D341Med (cell line): ENCODE measurements at places on chromosomes 1 and 21.

DNA sequence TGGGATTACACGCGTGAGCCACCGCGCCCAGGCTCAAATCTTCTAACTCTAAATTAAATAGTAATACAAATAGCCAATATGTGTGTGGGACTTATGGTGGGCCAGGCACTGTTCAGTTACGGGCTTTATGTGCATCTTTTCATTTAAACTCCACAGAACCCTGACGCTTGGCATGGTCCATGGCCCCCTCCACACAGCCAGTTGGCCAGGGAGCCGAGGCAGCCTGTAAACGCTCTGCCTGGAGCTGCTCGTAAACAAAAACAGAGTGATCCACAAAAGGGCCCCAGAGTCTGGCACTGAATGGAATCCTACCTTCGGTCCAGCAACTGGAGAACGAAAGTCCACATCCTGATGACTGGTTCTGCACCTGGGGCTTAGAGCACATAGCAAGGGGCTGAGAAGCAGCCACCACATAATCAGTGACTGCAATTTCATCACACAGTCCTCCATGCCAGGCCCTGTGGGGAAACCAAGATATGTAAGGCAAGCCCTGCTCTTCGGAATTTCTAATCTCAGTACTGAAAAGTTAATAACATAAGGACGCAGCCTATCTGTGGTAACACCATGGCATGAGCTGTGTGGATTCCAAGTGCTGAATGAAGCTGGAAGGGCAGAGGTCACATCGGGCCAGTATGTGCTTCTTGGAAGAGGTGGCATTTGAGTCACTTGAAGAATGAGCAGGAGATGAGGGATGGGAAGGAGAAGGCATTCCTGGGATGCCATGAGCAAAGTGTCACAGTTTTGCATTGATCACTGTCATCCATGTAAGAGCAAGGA, 13.5 kb upstream of the ADAMTSL4 start:
- DNase-seq = no peak

DNA sequence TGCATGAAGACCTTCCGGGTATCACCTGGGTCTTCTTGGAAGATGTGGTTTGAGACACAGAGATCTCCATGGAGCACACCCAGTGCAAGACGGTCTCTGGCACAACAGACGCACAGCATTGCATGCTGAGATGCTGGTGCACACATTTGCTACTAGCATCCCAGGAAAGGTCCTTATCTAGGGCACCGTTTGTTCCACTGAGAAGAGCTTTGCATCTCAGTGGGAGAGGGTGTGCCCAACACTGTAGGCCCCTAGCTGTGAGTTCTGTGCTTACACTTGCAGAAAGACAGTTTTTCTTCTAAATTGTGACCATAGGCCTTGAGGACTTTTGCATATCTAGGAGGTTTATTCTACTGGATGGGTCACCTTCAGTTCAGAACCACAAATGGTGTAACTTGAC, 554.1 kb downstream of the MATN1 start:
- DNase-seq = no peak

- DNase-seq = no peak
These were observed 50.2 kb upstream of the TBX15 start for GRCh38 chr1:119038363-119038762.

DNA sequence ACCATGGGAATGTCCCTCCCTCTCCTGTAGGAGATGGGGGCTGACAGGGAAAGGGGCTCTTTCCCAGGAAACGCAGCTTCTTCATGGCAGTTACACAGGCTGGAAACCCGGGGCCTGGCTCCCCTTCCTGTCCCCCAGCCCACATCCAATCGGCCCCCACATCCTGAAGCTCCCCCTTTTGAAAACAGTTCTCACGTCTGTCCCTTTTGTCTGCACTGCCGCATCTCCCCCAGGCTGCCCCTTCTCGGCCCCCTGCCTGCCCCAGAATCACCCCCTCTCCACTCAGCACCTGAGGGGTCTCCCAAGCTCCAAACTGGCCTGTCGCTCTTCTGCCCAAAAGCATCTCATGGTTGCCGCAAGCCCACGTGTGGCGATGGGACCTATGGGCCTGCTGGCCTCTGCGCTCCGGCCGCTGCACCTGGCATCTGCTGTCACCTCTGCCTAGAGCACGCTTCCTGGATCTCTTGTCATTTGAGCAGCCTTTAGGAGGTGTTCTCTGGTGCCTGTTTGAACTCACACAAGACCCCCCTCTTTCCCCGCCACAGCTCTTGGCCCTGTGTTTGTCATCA, 867 bp downstream of the SLC1A7 start:
- DNase-seq = no peak

DNA sequence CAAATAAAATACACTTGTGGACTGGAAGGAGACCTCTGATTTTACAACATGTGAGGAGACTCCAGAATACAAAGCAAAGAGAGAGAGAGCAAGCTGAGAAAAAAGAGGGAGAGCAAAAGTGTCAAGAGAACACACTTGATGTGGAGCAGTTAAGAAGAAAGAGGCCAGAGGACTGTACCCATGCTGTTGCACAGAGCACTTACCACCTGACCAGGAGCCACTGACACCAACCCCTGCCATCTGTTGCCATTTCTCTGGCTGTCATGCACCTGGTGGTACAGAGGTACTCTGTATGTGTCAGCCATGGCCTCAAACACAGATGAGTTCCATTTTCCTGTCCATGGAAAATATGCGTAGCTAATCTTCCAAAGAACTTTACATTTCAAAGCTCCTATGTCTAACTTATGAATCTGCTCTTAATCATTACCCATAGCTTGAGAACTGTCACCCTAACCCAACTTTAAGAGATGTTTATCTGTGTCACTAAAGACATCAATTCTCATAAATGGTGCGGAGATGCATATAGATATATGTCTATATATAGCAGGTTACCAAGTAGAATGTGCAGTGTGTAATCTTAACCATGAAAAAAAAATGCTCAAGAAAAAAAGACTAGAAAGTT, 32.8 kb upstream of the ABCD3 start:
- DNase-seq = no peak

DNA sequence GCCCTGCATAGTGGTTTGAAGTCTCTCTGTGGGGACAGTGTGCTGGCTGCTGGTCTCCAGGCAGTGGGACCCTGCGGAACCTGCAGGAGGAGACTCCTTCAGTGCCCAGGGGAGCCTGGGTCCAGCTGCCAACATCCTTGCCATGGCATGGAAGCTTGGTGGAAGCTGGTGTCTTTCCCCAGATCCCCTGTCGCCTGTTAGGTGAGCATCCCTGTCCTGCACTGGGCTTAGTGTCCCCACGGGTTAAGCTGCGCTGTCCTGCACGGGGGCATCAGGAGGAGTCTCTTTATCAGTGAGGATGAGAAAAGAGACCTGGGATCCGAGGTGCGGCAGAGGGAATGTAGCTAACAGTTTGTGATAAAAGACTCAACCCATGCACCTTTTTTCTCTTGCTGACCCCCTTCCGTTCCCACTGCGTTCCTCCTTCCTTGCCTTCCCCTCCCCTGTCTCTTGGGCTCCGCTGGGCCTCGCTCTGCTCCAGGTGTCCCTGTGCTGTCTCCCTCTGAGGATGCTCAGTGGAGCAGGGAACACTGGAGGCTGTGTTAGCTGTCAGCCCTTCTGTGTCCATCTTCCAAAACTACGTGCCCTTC, 59.3 kb downstream of the SLC37A1 start:
- DNase-seq = no peak

- no peak for DNase-seq
These were observed 76.8 kb downstream of the STUM start for GRCh38 chr1:226625326-226625725.

DNA sequence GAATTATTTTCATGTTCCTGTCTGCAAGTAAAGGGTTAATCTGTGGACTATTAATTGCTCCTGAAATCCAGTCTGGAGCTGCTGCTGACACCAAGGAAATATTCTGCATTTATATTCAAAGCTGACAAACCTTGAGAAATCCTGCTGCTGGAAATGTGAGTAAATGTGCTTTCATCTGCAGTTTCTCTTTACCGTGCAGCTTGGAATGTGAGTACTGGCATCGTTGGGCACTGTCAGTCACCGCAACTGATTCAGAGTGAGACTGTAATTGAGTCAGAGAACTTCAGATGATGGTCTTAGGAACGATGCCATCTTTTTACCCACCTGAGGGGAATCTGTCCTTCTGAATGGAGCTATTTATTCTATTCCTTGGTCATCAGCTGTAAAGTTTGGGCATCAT, 420.6 kb downstream of the SIPA1L2 start:
- no peak for DNase-seq

GRCh38 chr1:234696148-234696576, 86.2 kb upstream of the IRF2BP2 start:
- DNase-seq = no peak

GRCh38 chr21:46115441-46116188, 17.7 kb downstream of the COL6A2 start:
- DNase-seq = peak; percentile 20

- no peak for DNase-seq
These were observed 22.3 kb downstream of the PRDM16 start for GRCh38 chr1:3091334-3091733.

DNA sequence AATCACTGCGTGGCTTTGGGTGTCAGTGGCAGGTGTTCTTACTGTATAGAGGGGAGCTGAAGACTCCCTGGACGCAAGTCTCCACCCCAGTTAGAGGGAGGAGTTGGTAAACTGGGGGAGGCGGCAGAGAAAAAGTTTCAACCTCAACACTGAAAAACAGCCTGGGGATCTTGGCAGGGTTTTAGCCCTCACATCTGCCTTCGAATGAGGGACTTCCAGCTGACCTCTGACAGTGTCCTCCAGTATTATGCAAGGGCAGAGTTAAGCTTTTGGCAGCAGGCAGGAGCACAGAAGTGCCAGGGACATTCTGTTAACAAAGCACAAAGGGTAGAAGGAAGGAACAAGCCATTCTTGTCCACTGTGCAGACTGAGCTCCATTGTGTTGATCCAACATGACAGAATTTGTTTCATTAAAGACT, 41.2 kb upstream of the RAB4A start:
- no peak for DNase-seq

DNA sequence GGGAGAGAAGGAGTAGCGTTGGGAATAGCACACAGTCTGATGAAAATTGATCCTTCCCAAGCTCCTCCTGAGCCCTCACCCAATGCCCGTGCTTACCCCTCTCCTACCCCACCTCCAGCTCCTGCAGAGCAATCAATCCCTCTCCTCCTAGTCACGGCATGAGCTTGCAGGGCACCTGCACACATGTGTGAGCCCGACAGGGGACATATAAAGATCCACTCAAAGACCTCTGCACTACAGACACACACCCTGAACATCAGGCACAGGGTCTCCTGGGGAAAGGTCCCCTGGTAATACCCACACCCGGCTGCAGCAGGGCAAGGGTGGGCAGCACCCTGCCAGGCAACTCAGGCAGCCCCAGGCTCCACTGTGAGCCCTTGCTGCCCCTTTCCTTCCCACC, 426 bp downstream of the VSIG8 start:
- DNase-seq = no peak

DNA sequence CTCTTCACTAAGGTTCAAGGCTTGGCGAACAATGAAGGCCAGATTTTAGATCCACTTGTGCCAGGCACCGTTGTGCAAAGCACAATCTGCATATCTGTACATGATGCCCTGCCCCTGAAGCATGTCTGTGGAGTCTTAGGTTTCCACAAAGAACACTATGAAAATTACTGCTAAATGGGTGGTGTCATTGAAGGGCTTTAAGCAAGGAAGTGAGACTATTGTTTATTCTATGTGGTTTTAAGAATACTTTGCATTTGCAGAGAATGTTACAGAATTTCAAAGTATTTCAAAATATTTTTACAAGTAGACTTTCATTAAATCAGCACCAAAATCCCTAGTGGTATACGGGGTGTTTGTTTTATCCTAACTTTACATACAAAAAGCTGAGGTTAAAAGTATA, 8.8 kb downstream of the TSEN15 start:
- no peak for DNase-seq

GRCh38 chr1:101220906-101221305, 15.9 kb upstream of the S1PR1 start:
- no peak for DNase-seq

- DNase-seq = no peak
These were observed 7.7 kb downstream of the DUSP10 start for GRCh38 chr1:221734187-221734586.

DNA sequence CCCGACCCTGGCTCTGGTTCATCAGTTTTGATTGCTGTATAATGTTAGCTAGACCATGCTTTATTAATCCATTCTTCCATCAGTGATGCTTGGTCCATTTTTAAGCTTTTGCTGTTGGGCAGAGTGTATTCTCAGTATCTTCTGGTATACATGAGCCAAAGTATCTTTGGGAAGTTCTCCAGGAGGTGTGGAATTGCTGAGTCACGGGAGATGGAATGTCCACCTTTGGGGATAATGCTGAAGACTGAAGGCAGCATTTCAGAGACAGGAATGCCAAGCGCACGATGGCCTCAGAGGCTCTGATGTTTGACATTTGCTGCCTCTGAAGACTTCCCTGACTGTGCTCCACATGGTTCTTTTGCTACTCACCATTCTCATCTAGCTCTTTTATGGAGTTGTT, 266.3 kb upstream of the KAZN start:
- no peak for DNase-seq

DNA sequence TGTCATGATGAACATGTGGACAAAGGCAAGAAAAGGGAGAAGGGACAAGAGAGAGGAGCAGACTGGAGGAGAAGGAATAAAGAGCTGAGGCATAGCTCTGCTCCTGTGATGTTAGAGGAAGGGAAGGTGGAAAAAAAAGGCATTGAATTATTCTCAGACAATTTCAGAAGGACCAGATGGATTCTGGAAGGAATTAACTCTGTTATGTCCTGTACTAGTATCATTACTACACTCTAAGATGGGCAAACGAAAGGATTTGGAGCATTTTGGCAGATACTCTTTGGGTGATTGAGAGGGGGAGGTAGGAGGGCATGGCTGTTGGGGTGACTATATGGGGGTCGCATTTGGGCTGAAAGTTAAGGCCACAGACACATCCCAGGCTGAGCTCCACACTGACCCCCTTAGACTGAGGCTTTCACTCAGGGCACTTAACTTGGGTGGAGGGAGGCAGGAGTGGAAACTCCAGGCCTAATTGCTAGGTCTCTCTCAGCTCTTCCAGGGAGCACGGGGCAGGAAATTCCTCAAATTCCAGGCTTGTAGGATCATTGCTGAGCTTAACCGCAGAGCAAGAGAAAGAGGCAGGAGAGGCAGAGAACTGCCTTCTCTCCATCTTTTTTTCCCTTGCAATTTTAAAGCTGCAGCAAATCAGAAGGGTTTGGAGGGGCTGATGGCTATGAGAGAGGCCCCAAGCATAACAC, 25.9 kb downstream of the KIRREL1 start:
- DNase-seq = no peak

DNA sequence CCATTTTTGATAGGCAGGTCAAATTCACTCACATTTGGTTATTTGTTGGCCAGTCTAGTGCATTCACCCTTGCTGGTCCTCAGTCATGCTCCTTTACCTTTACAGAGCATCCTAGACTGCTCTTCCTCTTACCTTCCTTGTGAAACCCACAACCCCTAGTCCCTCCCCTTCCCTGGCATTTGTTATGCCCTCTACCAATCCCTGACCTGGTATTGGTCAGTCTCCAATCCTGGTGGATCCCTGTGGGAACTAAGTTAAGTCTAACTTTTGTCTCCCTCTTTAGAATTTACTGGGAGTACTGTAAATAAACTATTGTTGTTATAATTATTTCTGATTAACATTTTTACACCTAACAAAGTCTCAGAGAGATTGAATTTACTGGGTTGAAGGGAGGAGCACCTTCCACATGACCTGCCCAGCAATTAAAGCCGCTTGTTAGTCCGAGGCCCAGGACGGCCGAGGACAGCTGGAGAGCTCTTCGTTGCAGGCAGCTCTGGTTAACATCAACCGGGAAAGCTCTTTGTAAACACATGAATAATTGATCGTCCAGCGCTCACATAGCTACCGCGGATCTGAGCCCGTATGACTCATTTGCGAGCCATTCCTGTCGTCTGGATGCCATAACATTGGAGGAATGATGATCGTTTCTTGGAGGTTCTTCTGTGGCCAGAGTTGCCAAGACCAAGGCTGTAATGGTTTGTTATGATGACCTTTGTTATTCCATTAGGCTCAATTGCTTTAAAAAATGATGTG, 31.9 kb downstream of the MTARC1 start:
- DNase-seq = no peak
